Natural killer cell (primary cell): ENCODE measurements at places on chromosomes 7 and 10. TPM values are rescaled to one million over a fixed set of nuclear protein-coding genes. Genes with fewer than 3 reads are reported as not detected.

DNA sequence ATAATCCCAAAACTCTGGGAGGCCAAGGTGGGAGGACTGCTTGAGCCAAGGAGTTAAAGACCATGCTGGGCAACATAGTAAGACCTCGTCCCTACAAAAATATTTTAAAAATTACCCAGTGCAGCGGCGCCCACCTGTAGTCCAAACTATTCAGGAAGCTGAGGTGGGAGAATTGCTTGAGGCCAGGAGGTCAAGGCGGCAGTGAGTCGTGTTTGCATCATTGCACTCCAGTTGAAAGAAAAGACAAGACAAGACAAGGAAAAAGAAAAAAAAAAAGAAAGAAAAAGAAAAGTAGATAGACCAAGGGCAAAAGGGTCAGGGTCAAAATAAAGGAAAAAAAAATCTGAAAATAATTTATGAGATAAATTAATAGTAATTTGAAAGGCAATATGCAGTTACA, 5.8 kb downstream of the ANXA7 start:
- no peak overlapping the region for H3K27ac ChIP-seq
- H3K27me3 ChIP-seq: no peaks in the 10 kb centered on the region
- no peak for DNase-seq

DNA sequence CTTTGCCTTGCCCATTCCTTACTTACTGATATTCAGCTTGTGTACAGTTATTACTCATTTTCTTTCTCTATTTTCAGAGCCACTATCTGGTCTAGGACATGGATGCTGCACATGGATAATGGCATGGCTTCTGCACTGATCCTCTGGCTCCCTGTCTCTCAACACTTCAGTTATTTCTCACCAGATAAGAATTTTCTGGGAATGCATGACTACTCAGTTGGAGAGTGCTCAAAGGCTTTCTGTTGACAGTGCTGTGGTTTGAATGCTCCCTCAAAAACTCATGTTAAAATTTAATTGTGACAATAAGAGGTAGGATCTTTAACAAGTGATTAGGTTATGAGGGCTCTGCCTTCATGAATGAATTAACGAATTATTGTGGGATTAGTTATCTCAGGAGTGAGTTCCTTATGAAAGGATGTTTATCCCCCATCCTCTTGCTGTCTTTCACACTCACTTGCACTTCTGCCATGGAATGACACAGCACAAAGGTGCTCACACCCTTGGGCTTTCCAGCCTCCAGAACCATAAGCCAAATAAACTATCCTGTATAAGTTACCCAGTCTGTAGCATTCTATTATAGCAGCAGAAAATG, 16.1 kb upstream of the PIK3CG start:
- no peak for DNase-seq
- H3K36me3 ChIP-seq: no peaks in the 10 kb centered on the region
- H3K27me3 ChIP-seq: no peaks in the 10 kb centered on the region
- no peaks in the 10 kb centered on the region for H3K4me1 ChIP-seq
- no peak overlapping the region for H3K27ac ChIP-seq
- no peak overlapping the region for H3K4me3 ChIP-seq

KCND2 gene
- total RNA-seq: not detected

IQUB gene
- 0.09 TPM for total RNA-seq

TUBB8 gene
- 0.89 TPM for total RNA-seq

DNA sequence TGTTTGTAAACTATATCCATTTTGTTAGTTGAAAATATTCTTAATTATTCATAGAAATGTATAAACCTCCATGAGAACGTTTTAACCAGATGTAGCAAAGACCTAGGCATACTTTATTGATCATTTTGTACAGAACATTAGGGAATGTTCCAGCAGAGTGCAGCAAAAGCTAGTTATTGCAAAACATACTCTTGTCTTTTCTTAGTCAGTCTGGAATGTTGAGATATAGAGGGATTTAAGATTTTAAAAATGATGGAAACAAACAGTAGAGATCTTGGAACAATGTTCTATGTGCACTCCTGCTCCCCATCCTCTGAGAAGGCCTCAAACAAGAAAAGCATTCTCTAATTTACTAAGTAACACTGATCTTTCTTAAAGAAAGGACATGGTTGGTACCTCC, 292.1 kb downstream of the BBS9 start:
- no peaks in the 10 kb centered on the region for H3K4me1 ChIP-seq
- no peaks in the 10 kb centered on the region for H3K36me3 ChIP-seq
- H3K4me3 ChIP-seq: no peak overlapping the region

GRCh38 chr7:101746314-101746713, 71.1 kb upstream of the CUX1 start:
- peaks cover 25% of the 10 kb centered on the region for H3K4me1 ChIP-seq
- no peak overlapping the region for H3K4me3 ChIP-seq
- no peak overlapping the region for H3K27ac ChIP-seq
- H3K36me3 ChIP-seq: no peaks in the 10 kb centered on the region

DNA sequence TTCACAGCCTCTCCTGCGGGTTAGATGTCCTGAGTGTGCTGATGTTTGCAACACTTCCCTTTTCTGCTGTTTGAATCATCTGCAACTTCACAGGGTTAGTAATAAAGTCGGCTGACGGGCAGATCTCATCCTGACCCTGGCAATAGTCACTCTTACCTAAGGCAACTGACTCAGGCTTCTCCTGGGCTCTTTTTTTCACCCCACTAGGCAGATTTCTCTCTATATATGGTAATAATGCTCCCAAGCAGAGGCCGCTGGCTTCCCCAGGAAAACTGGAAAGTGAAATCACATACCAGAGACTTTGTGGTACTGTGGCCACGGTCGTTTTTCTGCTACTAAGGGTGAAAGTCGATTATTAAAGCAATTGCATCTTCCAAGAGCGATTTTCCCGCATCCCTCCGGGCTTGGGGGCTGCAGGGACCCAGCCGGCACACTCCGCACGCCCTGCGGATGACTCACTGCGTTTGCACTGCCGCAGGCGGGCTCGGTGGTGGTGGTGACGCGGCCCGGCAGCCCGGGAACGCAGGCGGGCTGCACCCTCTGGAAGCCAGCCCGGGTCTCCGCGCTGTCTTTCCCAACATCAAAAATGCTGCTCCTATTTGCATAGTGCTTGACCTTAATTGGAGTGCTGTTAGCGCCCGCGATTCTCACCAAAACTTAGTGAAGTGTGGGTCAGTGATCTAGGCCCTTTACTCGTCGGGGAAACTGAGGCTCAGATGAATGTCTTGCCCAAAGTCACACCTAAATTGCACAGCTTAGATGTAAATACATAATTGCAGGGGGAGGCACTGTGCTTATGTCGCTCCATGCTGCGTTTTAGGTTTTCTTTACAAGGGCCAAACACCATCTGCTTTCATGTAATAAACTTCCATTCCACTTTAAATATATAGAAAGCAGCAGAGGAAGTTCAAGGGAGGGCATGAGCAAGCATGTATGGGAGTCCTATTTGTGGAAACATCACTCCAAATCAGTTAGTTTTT, 47.6 kb upstream of the ITGB1 start:
- H3K27me3 ChIP-seq: no peaks in the 10 kb centered on the region
- H3K36me3 ChIP-seq: no peaks in the 10 kb centered on the region
- peak overlapping the region; percentile 50 for H3K4me3 ChIP-seq
- peak; percentile 45 for DNase-seq
- H3K27ac ChIP-seq: peak overlapping the region; percentile 21
- H3K4me1 ChIP-seq: peaks cover 29% of the 10 kb centered on the region

GRCh38 chr7:23246555-23246954, at the start of gene GPNMB:
Gene GPNMB, plus strand, starts transcription at chr7:23246775. Its CDS starts 83 bp downstream, at chr7:23246858.
- no peak for DNase-seq
- H3K27me3 ChIP-seq: peaks cover 16% of the 10 kb centered on the region
- H3K27ac ChIP-seq: no peak within 1 kb of the TSS
- H3K4me3 ChIP-seq: no peak within 1 kb of the TSS

CDH23 gene
- 1.2 TPM for total RNA-seq

DNA sequence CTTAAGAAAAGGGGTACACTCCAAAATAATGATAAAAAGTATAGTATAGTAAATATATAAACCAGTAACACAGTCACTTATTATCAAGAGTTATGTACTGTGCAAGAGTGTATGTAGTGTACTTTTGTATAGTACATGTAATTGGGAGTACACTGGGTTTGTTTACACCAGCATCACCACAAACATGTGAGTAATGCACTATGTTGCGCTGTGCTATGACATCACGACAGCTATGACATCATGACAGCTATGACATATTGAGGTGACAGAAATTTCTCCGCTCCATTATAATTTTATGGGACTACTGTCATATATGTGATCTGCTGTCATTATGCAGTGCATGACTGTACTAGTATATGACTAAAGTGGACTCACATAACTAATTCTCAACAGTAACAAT, 84.6 kb downstream of the KMT2C start:
- no peaks in the 10 kb centered on the region for H3K27me3 ChIP-seq
- DNase-seq: no peak
- H3K4me3 ChIP-seq: no peak overlapping the region
- H3K27ac ChIP-seq: no peak overlapping the region
- H3K4me1 ChIP-seq: no peaks in the 10 kb centered on the region
- peaks cover 12% of the 10 kb centered on the region for H3K36me3 ChIP-seq

DNA sequence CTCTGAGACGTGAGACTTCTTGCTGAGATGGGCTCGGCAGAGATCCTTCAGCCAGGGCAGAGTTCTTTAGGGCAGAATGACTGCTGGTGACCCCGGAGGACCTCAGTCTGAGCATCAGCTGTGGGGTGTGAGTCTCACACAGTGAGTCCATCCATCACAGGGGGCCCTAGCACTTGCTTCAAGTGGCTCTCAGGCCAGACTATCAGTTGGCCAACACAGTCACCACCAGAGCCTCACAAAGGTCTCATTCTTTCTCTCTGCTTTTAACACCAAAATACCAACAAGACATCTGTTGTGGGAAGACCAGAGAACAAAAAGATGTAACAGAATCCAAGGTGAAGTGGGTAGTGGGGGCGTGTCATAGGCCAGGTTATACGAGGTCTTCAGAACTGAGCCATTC, 345.6 kb upstream of the NRP1 start:
- no peaks in the 10 kb centered on the region for H3K4me1 ChIP-seq
- no peak overlapping the region for H3K4me3 ChIP-seq
- no peaks in the 10 kb centered on the region for H3K36me3 ChIP-seq
- no peak overlapping the region for H3K27ac ChIP-seq

FFAR4 gene
- not detected for total RNA-seq

GRCh38 chr10:80204677-80205476, 460 bp downstream of the ANXA11 start:
- H3K4me3 ChIP-seq: peak overlapping the region; percentile 61
- peak overlapping the region; percentile 62 for H3K27ac ChIP-seq
- DNase-seq: peak; percentile 55
- H3K4me1 ChIP-seq: peaks cover 50% of the 10 kb centered on the region
- no peaks in the 10 kb centered on the region for H3K27me3 ChIP-seq

C10orf95 gene
- total RNA-seq: 0.25 TPM

GRCh38 chr7:45196374-45196773, 38.8 kb downstream of the RAMP3 start:
- DNase-seq: no peak
- H3K27me3 ChIP-seq: no peaks in the 10 kb centered on the region
- no peak overlapping the region for H3K4me3 ChIP-seq

GRCh38 chr7:138417078-138417700, 42.9 kb upstream of the TRIM24 start:
- H3K36me3 ChIP-seq: no peaks in the 10 kb centered on the region
- H3K4me1 ChIP-seq: no peaks in the 10 kb centered on the region
- no peak for DNase-seq
- H3K27ac ChIP-seq: no peak overlapping the region

ETV1 gene
- not detected for total RNA-seq

- no peak for DNase-seq
- no peaks in the 10 kb centered on the region for H3K36me3 ChIP-seq
- H3K27ac ChIP-seq: no peak overlapping the region
- H3K27me3 ChIP-seq: no peaks in the 10 kb centered on the region
- no peak overlapping the region for H3K4me3 ChIP-seq
- H3K4me1 ChIP-seq: no peaks in the 10 kb centered on the region
Observed at GRCh38 chr7:84675633-84676034, 481.0 kb upstream of the SEMA3A start.

C10orf62 gene
- not detected for total RNA-seq

DNA sequence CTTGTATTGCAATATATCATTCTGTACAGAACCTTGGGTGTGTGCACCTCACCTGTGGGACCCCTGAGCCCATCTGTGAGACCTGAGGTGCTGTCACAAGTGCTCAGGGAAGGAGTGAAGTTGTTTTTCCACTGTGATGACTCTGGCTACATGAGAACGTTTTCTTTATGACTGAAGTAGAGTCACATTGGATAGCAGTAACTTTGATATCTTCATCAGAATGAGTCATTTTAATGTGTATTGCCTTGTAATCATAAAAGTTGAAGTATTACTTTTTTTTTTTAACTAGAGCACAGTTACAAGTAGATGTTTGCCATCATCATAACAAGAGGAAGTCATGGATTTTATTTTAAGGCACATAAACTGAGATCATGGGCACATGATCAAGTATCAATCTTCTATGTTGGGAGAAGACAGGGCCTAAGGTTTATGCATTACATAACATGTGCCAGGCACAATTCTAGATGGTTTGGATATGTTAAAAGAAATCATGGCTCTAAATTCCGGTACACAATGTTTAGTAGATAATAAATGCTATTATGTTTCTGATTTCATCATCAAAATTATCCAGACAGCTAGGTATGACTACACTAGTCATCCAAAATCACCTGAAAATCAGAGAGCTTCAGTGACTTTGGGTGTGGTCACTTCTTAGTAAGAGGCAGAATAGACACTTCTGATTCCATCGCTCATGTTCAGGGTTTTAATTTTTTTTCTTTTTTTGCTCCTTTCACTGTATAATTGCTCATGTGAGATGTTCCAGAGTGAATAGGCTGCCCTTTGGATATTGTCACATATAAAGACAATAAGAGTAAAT, 82.7 kb upstream of the KLF6 start:
- no peaks in the 10 kb centered on the region for H3K4me1 ChIP-seq
- no peaks in the 10 kb centered on the region for H3K36me3 ChIP-seq
- no peak overlapping the region for H3K27ac ChIP-seq

DNA sequence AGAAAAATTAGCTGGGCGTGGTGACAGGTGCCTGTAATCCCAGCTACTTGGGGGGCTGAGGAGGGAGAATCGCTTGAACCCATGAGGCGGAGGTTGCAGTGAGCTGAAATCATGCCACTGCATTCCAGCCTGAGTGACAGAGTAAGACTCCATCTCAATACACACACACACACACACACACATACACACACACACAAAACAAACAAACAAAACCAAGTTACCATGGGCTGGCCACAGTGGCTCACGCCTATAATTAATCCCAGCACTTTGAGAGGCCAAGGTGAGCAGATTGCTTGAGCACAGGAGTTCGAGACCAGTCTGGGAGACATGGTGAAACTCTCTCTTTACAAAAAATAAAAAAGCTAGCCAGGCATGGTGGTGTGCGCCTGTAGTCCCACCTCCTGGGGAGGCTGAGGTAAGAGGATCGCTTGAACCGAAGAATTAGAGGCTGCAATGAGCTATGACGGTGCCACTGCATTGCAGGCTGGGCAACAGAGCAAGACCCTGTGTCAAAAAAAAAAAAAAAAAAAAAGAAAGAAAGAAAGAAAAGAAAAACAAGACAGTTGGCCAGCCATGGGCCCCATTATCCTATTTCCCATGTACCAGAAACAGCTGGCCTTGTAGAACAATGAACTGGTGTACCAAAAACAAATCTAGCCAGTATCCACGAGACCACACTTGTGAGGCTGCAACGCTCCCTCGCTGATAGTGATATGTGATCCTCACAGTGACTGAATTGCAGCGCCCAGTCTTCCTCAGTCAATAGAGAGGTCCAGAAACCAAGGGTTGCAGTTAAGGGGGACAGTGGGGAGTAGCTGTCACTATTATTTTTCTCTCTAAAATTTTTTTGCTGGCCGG, 6.6 kb upstream of the AGFG2 start:
- H3K36me3 ChIP-seq: no peaks in the 10 kb centered on the region
- H3K27me3 ChIP-seq: no peaks in the 10 kb centered on the region
- H3K4me1 ChIP-seq: no peaks in the 10 kb centered on the region
- H3K4me3 ChIP-seq: no peak overlapping the region
